Cortex of kidney (tissue), 1 donor: ENCODE measurements at places on chromosomes 6 and 20.

GRCh38 chr6:16129623-16130401 lies 926 bp downstream of the MYLIP start:
- no peak for DNase-seq

DNA sequence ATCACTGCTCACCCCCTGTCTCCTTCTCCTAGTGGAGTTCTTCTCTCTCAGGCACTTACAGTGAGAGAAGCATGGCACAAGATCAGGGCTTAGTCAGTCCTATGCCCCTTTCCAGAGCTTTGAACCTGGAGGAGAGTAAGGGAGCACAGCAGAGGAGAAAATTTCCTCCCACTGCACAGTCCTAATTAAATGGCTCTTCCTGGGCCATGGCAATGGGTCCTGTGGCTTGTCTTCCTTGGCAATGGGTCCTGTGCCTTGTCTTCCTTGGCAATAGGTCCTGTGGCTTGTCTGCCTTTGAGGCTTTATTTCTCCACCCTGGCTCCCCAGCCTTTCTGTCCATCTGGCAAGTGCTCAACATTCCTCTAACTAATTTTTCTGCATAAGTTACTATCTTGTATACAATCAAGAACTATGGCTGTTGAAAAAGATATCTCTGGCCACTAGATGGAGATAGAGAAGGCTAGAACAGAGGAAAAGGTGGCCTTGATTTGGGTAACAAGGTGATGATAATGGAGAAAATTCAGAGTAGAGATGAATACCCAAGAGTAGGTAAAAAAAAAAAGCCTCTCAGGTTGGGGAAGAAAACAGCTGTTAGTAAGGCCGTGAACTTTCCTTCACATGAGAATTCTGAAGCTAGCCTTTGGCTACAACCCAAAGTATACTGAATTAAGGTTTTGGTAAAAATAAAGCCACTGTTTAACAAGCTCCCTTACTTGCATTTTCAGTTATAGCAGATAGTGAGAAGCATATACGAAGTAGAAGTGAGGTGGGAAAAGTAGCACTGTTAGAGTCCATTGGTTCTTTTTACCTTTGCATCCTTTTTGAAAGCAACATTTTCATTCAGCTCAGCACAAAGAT lies 504.9 kb downstream of the DOK5 start:
- no peak for DNase-seq

DNA sequence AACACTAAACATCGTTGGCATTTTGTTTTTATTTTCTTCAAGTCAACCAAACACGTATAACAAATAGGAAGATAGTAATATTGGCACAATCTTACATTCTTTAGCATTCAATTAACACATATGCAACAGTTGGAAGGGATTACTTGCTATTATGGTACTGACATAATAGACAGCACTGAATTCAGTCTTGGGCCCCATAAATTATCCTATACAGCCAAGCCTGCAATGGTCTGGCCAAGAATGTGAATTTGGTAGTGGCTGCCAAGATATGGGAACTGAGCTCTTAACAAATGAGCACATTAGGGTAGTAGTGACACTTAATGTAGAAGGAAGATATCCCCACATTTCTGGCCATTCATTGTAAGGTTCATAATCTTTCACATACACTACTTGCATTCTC lies 44.8 kb upstream of the ARHGAP18 start:
- no peak for DNase-seq

- DNase-seq = no peak
Observed at GRCh38 chr6:79404261-79404660, 133.0 kb downstream of the LCA5 start.

GRCh38 chr20:5135363-5136012 lies 8.7 kb downstream of the CDS2 start:
- no peak for DNase-seq

GRCh38 chr6:106084106-106084988 lies 1.8 kb upstream of the PRDM1 start:
- DNase-seq = no peak

DNA sequence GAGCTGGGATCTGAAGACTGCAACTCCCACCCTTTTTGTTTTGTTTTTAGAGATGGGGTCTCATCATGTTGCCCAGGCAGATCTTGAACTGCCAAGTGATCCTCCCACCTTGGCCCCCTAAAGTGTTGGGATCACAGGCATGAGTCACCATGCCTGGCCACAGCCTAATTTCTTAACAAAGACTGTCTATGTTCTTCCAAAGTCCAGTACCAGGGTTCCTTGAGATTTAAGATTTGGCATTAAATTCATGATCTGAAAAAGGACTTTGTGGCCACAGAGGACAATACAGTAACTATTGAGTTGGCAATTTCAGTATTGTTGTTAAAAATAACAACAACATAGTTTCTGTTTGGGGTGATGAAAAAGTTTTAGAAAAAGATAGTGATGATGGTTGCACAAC lies 28.7 kb upstream of the BEND3 start:
- no peak for DNase-seq

- DNase-seq = no peak
Observed at GRCh38 chr6:74656453-74656852, 549.4 kb downstream of the COL12A1 start.

DNA sequence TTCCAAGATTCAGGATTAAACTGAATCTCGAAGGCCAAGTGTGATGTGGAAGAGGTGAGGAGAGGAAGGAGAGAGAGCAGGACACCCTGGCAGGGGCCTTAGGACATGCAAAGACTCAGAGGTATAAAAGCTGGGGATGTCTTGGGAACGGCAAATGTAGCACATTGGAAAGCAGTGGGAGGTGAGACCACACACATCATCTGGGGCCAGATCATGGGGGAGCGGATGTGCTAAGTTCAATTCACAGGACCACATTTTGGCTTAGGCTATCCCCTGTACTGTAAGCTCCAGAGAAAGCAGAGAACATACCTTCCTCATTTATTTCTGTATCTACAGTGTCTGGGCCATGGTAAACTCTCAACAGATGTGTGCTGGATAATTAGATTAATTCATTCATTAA lies 59.5 kb upstream of the MBOAT1 start:
- no peak for DNase-seq

GRCh38 chr6:160858886-160859285 lies 132.7 kb upstream of the MAP3K4 start:
- DNase-seq = no peak

GRCh38 chr20:36063916-36064657 lies 90.5 kb upstream of the EPB41L1 start:
- no peak for DNase-seq

DNA sequence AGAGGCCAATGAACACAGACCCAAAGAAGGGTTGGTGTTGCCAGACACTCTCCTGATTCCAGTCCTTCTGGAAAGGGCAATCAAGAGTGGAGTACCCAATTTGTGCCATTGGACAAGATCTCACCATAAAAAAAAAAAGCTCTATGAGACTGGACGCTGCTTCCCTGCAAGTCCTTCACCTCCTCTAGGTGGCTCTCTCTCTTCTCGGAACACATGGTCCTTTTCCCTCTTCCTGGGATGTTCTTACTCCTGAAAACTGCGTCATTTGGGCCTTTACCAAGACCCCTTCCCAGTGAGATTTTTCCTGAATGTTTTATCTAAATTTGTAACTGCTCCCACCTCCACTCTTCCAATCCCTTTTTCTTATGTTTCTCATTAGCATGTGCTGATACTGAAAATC lies 280.8 kb downstream of the FOXA2 start:
- no peak for DNase-seq

GRCh38 chr6:19788686-19789085 lies 48.5 kb upstream of the ID4 start:
- no peak for DNase-seq

- DNase-seq = no peak
Observed at GRCh38 chr6:47230579-47230978, 79.1 kb downstream of the TNFRSF21 start.

- DNase-seq = no peak
Observed at GRCh38 chr6:29035951-29036350, 9.0 kb downstream of the OR2W1 start.
